ENCODE measurements at places on chromosomes 7 and 10. TPM values are rescaled to one million over a fixed set of nuclear protein-coding genes. Genes with fewer than 3 reads are reported as not detected.

DNA sequence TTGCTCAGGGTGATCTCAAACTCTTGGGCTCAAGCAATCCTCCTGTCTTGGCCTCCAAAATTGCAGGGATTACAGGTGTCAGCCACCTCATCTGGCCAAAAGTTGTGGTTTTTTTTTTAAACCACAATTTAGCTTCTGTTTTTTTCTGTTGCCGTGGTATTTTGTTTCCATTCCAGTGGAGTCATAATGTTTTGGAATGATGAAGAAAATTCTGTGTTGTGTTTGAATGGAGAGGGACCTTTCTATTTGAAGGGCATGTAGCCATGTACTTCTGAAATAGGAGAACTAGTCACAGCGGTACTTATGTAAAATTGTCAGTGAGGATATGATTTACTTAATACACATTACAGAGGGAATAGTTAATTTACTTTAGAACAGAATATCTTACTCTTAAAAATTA is 201.3 kb downstream of the ARL4A start:
- DNase-seq, result no peak

GRM8 gene
- total RNA-seq, result not detected

DNA sequence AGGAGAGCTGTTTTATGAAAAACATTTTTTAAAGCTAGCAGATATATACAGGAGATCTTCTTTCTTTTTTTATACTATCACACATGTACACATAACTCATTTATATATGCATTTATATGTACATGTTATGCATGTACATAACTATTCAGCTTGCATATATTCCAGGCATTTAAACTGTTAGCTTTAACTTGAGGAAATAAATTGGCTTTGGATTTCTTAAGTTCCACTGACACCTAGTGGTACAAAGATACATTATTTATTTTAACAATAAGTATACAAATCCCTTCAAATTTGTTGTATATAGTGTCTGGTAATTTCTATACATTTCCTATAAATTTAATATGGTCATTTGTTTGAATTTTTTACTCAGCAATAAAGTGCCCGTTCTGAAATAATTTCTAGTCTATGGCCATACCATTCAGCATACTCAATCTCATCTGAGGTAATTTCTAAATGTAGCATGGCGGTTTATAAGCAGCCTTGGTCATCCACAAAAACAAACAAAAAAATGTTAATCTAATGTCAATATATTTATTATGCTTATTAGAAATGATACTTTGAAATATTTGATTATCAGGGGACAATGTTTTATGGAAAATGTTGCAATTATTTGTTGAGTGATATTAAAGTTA is 11.6 kb downstream of the ZDHHC6 start:
- no peak for DNase-seq

DNA sequence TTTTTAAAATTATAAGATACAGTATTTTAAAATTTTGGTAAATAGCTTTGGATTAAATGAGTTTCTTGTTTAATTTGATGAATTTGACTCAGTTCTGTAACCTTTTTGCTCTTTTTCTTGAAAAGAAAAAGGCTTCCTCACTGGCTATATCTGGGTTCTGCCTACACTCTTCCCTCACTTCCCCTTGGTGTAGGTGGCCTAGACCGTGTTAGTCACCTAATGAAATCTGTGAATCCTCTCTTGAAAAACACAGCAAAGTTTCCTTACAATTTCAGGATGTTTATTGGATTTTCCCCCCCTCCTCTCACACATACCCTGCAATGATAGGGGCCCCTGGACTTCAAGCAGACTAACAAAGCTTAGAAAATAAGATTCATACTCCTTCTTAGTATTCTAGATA is 231.6 kb downstream of the ADK start:
- no peak for DNase-seq

Measured in naive thymus-derived CD8-positive, alpha-beta T cell (primary cell).